ENCODE measurements at places on chromosomes 7 and 10.

DNA sequence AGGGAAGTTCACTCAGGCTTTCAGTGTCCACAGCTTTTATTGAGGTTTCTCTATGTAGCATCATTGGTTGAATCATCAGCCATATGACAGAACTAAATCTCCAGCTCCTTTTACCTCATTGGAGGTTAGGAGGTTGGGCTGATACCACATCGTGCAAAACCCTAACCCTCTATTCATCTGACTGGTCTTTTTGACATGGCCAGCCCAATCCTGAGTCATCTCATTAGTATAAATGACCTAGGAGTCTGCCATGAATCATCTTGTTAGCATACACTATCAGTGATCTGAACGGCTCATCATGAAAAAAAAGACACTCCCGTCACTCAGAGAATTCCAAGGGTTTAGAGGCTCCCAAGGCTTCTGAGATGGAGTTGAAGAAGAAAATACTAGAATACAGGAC is 669.8 kb upstream of the POT1 start:
- no peak for DNase-seq

- no peak for DNase-seq
Observed at GRCh38 chr7:115984105-115984504, 46.5 kb downstream of the TFEC start.

GRCh38 chr7:114657279-114657678 is 242.7 kb downstream of the FOXP2 start:
- no peak for DNase-seq

- no peak for DNase-seq
Observed at GRCh38 chr7:98354052-98354451, 46.8 kb downstream of the BAIAP2L1 start.

DNA sequence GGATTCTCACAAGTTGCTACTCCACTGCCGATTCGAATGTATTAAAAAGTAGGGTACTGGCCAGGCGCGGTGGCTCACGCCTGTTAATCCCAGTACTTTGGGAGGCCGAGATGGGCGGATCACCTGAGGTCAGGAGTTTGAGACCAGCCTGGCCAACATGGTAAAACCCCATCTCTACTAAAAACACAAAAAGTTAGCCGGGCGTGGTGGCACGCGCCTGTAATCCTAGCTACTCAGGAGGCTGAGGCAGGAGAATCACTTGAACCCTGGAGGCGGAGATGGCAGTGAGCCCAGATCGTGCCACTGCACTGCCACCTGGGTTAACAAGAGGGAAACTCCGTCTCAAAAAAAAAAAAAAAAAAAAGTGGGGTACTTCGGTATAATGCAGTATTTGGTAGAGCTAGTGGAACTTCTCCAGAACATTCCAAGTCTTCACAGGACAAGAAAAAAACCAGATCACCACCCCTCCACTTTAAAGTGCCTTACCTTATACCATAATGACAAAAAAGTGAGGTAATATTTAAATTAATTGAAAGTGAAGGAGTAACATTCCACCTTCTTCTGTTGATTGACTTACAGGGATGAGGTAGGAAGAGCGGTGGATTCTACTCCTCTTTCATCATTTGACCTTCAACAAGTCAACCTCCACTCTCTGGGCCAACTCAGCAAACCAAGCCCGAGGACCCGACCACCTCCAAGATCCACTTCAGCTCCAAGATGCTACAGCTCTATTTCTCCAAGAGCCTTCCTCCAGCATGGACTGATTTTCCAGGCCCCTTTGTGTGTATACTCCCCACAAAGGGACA is 2.0 kb downstream of the BAZ1B start:
- DNase-seq: no peak

DNA sequence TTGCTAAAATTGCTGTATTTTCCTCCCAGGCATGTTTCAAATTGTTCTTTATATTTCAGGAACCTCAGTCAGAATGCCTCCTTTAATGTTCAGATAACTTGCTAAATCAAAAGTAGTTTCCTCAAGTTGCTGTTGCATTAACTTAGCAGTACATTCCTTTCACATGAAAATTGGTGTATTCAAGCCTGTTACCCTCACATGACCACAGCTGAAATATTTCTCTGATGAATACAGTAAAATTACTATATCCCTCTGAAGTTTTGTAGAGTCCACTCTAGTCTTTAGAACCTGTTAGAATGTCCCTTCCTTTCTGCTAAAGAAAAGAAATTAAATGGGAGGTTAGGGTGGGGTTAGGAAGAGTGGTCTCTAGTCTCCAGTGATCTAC is 24.5 kb upstream of the C1GALT1 start:
- no peak for DNase-seq

DNA sequence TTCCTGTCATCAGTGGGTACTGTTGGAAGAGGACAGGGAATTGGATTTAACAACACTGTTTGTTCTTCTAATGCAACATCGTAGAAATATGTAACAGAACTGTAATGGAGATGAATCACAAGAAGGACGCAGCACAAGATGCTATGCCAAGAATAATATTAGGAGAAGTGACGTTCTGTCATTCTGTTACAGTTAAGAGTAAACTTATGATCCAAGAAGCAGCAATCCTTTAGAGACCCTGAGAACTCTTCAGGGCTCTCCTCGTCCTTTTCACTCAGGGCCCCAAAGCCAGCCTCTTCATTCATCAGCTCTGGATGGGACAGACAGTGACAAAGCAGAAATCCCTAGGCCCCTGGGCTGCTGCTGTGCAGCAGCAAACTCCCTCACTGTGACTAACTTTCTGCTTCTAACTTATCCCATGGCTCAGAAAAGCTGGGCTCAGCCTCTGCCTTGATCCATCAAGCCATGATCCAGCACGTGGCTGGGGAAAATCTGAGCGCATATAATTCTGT is 8.7 kb upstream of the IL6 start:
- no peak for DNase-seq

DNA sequence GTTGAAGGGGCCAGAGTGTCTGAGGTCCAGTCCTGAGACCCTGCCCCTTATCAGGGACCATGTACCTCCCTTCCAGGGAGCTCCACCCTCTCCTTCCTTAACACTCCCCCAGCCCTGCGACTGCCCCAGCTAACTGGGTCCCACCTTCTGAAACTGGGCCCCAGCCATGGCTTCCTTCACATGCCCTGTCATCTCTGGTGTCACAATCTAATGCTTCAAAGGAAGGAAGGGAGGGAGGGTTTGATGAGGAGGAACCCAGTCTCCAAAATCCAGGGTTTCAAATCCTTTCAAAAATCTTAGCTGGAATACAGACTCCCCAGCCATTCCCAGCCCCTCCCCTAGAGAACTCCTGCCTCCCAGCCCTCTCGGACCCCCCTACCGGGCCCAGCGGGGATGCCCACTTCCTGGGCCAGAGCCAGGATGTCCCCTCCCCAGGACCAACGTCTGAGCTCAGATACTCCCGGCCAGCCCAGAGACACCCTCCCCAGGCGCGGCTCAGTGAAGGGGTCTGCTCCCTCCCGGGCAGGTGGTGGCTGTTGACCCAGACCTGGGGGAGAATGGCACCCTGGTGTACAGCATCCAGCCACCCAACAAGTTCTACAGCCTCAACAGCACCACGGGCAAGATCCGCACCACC is 18.0 kb downstream of the C10orf105 start:
- no peak for DNase-seq

- DNase-seq: no peak
Observed at GRCh38 chr10:104258209-104258608, 3.5 kb downstream of the GSTO1 start.

DNA sequence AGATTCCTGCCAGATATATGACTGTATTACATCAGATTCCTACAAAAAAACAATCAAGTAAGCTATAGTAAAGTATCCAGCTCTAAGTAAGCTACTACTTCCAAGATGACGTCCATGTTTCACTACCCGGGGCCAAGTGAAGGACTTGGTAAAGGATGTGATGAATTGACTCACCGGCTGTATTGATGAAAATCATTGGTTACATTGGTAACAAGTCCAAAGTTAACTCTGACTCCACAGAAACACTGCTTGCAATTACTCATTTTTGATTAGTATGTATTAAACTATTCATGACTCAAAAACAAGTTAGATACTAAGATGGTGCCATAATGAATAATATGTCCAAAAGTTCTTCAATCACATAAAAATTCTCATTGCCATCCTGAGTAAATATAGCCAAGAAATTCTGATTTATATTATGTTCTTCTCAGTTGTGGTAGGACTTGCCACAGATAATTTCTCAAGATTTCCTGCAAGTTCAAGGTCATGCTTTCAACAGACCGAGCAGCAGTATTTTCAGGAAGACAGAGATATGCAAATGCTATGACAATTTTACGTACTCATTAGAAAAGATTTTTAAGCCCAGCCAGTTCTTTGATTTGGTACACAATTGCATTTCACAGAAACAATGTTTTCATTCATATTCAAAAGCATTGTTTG is 12.6 kb upstream of the DNAJC1 start:
- no peak for DNase-seq

GRCh38 chr7:28782362-28782761 is 175.8 kb downstream of the TRIL start:
- no peak for DNase-seq

GRCh38 chr10:102951316-102951715 is 33.2 kb downstream of the CNNM2 start:
- no peak for DNase-seq

DNA sequence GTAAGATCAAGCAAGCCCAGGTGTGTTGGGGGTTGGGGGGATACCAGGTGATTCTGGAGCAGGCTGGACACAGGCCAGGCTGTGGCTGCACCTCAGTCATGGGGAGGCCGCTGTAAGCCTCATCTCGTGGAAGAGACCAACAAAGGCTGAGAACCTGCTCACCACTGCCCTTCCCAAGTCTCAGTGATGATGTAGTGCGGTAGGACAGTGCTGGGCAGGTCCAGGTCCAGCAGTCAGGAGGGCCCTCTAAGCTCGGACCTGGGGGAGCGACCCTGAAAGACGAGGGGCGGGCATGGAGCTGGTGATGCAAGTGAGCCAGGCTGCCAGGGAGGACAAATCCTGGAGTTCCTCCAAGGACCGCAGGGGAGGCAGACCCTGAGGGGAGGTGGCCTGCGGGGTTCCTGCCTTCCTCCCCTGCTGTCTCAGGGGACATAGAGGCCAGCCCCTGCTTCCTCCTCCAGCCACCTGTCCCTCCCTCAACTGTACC is 3.3 kb upstream of the PWWP2B start:
- DNase-seq: no peak

DNA sequence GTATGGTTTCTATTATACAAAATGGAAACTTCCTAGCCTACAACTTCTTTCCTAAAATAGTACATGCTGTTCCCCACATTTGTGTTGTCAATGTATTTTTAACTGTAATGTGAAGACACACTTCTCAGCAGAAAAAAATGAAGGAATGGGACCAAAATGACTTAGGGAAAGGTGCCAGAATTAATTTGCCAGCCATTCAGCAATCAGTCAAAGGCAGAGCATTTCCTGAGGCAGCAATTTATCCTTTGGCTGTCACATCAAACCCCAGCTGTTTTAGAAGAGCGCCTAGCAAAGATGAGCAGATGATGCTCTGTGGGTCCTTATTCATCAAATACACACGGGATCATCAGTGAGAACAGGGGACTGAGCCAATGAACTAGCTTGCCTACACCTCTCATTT is 592.5 kb downstream of the KCNMA1 start:
- DNase-seq: no peak

DNA sequence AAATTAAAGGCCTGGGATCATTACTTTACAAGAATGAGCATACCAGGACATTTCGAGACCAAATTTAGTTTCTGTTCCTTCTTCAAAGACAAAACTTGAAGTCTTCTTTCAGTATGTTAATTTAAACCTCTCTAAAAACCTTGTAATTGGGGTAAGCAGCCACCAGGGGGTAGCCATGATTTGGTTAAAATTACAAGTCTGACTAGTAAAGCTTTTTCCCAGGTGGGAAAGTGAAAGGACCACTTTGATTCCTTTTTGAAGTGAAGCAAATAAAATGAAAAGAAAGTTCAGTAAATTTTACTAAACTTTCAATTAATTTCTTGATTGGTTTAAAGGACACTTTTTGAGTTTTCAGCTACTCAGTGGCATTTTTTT is 294.3 kb downstream of the BBS9 start:
- no peak for DNase-seq

Data from Caco-2 (cell line).